ENCODE measurements at places on chromosomes 13 and 19.
A peak's percentile ranks its signal among the peaks of the same experiment; 100 is the strongest.

- DNase-seq: no peak
These were observed 1114.5 kb upstream of the ATXN8OS start for GRCh38 chr13:68993154-68993553.

GRCh38 chr13:39811051-39811450 is 155.6 kb downstream of the COG6 start:
- DNase-seq: peak; percentile 71

GRCh38 chr19:17202249-17202648 is 12.9 kb upstream of the USE1 start:
- no peak for DNase-seq

GRCh38 chr13:83732755-83733154 is 149.5 kb downstream of the SLITRK1 start:
- no peak for DNase-seq
